Globus pallidus (tissue), 1 donor: ENCODE measurements at places on chromosomes 6 and 20.

- no peak for DNase-seq
Observed at GRCh38 chr6:44527583-44528369, 140.3 kb downstream of the CDC5L start.

- DNase-seq = no peak
Observed at GRCh38 chr6:22888163-22888752, 318.9 kb downstream of the HDGFL1 start.

DNA sequence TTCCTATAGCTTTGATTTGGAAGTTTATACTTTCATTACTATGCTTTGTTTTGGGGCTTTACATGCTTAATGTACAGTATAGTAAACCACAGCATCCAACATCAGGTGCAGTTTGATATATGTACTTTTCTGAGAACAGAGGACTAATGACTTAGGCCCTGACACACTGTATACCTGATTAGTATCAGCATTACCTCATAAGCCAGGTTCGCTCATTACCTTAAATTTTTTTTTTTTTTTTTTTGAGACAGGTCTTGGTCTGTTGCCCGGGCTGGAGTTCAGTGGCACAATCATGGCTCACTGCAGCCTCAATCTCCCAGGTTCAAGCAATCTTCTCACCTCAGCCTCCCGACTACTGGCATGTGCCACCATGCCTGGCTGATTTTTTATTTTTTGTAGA is 28.4 kb downstream of the CD109 start:
- no peak for DNase-seq

GRCh38 chr6:151107897-151108427 is 131.8 kb upstream of the AKAP12 start:
- no peak for DNase-seq

- DNase-seq = peak; percentile 71
Observed at GRCh38 chr6:30720738-30721197, 616 bp downstream of the TUBB start.

DNA sequence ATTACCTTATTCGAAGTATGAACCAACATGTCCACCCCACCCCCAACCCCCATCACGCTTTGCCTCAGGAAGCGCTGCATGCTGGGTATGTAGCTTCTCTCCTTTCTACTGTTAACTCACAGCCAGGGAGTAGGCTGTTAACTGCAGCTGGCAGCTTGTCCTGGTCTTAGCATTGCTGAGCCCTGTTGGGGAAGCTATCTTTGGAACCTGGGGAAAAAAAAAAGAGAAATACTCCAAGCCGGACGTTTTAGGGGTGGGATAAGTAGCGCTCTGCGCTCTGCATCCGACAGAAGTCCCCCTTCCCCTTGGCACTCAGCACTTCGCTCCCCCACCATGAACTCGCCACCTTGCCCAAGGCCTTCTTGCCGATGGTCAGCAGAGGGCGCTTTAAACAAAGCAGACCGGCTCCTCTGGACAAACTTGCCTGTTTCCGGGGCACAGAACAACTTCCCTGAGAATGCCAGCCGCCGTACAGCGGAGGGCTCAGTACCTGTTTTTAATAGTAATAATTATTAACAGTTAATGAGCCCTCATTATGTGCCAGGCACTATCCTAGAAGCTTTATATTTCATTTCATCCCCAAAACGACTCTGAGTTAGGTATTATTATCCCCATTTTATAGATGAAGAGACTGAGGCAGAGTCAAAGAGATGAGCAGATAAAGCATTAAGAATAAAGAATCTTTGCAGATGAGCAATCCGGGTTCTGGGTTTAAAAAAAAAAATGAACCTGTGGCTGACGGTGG is 35.2 kb upstream of the MDFI start:
- peak; percentile 81 for DNase-seq
